ENCODE measurements at places on chromosomes 7 and 10.

GRCh38 chr7:99456288-99456687, 9.7 kb downstream of the ATP5MF start:
- no peak for DNase-seq

DNA sequence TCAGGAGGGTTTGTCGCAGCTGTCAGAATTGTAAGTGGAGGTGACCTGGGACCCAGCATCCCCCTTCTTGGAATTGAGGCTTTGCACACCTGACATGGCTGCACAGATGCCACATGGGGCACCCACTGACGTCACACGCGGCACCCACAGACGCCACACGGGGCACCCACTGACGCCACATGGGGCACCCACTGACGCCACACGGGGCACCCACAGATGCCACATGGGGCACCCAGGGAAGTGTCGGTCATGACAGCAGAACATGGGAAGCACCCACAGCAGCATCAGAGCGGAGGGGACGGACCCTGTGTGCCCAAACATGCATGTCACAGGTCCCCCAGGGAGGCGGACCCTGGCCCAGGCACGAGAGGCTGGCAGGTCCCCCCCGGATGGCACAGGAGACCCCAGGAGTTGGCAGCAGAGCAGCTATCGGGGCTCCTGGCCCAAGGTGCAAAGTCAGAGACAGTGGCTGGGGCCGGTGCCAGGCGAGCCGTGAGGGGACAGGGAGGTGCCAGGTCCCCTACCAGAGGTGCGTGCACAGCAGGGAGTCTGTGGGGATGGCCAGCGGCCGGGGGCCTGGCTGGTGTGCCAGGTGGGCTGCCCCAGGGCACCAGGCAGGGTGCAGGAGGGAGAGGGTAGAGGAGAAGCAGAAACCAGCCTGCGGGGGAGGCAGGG, 21.1 kb downstream of the KNDC1 start:
- no peak for DNase-seq

- no peak for DNase-seq
Observed at GRCh38 chr10:125080984-125081383, 79.4 kb downstream of the CTBP2 start.

GRCh38 chr10:110510086-110510485, 12.4 kb downstream of the DUSP5 start:
- DNase-seq: no peak

DNA sequence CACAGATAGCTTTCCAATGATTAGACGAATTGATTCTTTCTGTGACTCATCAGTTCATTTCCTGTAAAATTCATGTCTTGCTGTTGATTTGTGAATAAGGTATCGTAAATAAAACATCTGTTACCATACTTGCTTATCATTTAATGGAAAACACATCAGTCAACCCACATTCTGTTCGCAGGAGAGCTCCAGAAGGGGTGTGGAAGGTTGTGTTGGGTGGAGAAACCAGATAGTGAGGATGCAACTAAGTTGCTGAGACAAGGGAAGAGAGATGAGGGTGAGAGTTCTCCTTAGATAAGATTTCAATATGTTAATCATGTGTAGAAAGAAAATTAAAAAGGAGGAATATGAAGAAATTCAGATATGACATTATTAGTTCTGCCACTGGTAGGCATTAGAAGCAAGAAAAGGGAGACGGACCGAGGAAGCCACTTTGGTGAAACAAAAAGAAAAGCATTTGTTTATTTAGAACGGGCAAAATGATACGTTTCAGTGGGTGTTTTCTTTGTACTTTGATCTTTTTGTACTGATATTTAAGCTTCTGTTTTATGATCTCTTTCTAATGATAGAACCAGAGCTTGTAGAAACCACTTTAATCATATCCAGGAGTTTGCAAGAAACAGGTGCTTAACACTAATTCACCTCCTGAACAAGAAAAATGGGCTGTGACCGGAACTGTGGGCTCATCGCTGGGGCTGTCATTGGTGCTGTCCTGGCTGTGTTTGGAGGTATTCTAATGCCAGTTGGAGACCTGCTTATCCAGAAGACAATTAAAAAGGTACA, 7.8 kb downstream of the CD36 start:
- DNase-seq: no peak

All from coronary artery (tissue), 2 donors.